ENCODE measurements at places on chromosomes 11 and 22. TPM values are rescaled to one million over a fixed set of nuclear protein-coding genes. Genes with fewer than 3 reads are reported as not detected.

GAL3ST1 gene
- 2.1 TPM for total RNA-seq

GRCh38 chr11:11985016-11985715, 23.3 kb downstream of the DKK3 start:
- DNase-seq: peak; percentile 42

EHF gene
- 1.4 TPM for total RNA-seq

DNA sequence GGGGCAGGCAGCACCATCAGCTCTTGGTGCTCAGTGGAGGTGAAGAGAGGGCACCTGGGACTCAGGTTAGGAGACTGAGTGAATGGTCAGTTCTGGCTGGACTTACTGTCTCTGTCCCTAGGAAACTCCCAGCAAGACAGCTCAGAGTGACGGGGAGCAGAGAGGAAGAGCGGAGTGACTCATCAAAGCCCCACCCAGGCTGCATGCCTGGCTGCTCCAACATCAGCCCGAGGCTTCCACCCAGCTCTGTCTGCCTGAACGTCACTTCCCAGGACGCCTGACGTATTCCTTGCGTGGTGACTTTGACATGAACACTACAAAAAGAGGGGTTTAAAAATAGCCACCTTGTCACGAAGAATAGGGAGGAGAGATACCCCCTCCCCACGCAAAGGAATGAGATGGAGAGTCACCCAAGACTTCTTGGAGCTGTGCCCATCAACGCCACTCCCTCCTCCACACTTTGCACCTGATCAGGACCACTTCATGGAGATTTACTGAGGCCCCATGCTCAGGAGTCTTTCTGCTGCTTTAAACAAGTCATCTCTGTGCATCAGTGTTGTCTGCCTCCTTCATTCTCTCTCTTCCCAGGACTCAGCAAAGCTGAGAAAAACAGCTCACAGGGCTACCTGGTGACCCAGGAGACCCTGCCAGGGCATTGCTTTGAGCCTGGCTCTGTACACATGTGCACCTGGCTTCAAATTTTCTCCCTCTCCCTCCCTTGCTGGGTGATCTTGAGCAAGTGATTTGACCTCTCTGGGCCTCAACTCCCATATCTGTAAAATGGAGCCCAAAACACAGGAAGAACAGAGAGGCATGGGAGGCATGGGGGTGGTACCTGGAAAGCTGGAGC, 83.1 kb downstream of the MN1 start:
- peak; percentile 92 for DNase-seq

DNA sequence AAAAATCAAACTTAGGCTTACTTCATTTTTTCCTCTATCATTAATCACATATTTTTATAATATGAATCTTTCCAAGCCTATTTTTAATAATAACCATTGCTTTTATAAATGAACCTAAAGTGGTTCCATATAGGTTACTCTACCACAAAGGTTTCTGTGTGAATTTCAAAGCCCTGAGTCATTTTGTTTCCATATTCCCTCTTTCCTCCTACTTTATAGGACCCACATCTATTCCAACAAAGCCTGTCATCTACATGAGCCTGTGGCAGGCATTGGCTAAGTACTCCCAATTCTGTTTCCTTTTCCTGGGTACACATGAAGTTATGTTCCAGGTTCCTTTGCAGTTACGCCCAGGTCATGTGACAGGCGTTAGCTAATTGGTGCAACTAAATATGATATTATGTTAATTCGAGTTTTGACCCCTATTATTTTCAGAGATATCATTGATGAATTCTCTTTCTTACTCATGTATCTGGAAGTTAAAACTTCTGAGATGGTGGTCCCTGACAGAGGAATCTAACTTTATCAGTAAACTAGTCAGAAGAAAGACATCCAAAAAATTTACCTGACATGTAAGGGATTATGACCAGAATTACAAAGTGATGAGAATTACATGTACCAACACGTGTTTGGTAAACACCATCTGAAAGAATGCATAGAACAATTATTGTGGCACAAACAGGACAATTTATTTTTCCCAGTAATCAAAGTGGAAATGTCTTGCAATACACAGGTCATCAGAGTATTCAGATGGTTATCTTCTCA, 1264.0 kb upstream of the CNTN5 start:
- DNase-seq: no peak

LRRC51 gene
- total RNA-seq: 3.2 TPM

DNA sequence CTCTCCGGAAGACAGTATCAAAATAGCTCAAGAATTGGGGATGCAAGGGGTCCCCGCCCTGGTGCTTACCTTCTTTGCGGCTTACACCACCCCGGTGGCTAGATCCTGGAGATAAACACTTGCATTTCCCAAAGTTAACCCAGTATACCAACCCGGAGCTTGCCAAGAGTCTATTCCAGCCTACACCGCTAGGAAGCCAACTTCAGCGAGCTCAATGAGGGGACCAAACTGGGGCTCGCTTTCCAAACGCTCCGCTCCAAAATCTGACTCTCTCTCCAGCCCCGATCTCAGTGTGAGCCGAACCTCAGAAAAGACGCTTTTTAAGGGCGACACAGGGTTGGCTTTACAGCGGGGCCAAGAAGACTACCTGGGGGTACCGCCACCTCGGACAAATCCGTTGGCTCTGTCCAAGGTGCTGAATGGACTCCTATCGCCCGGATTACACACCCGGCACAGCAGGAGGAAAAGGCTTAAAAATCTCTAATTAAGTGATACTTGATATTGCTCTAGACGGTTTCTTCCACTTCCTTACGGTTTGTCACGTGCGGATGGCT, 20.1 kb upstream of the BDNF start:
- no peak for DNase-seq

DNA sequence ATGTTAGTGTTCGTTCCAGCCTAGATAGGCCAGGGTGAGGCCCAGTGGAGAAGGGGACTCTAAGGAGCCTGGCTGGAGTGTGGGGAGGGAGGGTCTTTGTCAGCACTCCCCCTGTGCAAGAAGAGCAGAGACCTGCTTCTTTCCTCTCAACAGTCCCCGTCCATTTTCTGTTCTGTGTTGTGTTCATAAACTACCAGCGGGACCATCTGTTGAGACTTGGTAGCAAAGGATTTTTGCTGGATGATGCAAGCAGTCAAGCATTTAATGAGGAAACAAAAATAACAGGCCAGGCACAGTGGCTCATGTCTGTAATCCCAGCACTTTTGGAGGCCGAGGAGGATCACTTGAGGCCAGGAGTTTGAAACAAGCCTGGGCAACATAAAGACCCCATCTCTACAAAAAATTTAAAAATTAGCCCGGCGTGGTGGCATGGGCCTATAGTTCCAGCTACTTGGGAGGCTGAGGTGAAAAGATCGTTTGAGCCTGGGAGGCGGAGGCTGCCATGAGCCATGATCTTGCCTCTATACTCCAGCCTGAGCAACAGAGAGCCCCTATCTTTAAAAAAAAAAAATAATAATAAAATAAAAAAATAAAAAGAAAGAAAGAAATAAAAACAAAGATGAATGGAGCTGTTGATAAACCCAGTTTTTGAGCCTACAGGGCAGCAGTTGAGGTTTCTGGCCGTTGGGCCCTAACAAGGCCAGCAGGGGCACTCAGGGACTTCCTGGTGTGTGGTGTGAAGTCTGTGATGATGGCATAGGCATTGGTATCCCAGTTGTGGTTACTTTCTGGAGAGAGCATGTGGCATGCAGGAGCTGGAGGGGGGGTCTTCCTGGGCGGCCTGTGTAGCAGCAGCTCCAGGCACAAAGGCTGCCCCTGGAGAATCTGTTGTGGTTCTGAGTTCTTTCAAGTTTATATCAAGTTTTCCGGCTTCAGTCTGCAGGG, 1.7 kb upstream of the TXNRD2 start:
- DNase-seq: peak; percentile 81

DNA sequence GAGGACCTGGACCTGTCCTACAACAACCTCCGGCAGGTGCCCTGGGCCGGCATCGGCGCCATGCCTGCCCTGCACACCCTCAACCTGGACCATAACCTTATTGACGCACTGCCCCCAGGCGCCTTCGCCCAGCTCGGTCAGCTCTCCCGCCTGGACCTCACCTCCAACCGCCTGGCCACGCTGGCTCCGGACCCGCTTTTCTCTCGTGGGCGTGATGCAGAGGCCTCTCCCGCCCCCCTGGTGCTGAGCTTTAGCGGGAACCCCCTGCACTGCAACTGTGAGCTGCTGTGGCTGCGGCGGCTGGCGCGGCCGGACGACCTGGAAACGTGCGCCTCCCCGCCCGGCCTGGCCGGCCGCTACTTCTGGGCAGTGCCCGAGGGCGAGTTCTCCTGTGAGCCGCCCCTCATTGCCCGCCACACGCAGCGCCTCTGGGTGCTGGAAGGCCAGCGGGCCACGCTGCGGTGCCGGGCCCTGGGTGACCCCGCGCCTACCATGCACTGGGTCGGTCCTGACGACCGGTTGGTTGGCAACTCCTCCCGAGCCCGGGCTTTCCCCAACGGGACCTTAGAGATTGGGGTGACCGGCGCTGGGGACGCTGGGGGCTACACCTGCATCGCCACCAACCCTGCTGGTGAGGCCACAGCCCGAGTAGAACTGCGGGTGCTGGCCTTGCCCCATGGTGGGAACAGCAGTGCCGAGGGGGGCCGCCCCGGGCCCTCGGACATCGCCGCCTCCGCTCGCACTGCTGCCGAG, 1.5 kb downstream of the LRFN4 start:
- peak; percentile 68 for DNase-seq

PRODH gene
- total RNA-seq: 3.6 TPM

DNA sequence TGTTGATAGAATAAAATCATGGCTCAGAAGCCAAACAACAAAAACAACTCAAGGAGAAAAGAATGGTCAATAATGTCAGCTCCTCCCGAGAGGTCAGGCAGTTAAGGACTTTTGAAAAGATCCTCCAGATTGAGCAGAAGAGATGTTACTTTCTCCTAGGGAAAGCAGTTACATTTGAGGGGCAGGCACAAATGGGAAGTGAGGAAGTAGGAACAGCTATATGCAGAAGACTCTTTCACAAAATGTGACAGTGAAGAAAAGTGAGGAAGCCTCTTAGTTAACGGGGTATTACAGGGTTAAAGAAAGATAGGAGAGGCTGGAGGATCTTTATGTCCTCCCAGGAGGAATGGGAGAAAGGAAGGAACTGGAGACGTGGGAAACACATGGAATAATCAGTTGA, 3.4 kb downstream of the DCHS1 start:
- no peak for DNase-seq

SPON1 gene
- total RNA-seq: 32.1 TPM

NUCB2 gene
- 39.2 TPM for total RNA-seq

DNA sequence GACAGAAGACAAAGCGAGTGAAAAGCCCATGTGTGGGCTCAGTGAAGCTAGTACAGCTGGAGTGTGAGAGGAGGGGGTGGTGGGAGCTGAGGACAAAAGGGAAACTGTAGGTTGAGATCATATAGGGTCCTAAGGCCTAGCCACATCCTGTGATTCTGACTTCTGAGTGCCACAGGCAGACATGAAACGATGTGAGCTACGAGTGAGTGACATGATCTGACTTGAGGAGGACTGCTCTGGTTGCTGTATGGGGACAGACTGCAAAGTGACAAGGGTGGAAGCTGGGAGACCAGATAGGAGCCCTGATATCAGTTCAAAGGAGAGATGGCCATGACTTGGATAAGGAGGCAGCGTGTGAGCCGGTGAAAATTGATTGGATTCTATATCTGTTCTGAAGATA, 85.4 kb downstream of the MICAL2 start:
- no peak for DNase-seq

- DNase-seq: no peak
These were observed 346.6 kb downstream of the AASDHPPT start for GRCh38 chr11:106424111-106424510.

DNA sequence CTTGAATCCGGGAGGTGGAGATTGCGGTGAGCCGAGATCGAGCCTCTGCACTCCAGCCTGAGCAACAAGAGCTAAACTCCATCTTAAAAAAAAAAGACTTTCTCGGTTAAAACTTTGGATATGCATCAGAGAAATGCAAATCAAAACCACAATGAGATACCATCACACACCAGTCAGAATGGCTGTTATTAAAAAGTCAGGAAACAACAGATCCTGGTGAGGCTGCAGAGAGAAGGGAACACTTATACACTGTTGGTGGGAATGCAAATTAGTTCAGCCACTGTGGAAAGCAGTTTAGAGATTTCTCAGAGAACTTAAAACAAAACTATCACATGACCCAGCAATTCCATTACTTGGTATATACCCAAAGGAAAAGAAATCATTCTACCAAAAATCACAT, 619.4 kb upstream of the KIRREL3 start:
- DNase-seq: no peak

VPREB3 gene
- total RNA-seq: not detected

PHF21B gene
- not detected for total RNA-seq

DNA sequence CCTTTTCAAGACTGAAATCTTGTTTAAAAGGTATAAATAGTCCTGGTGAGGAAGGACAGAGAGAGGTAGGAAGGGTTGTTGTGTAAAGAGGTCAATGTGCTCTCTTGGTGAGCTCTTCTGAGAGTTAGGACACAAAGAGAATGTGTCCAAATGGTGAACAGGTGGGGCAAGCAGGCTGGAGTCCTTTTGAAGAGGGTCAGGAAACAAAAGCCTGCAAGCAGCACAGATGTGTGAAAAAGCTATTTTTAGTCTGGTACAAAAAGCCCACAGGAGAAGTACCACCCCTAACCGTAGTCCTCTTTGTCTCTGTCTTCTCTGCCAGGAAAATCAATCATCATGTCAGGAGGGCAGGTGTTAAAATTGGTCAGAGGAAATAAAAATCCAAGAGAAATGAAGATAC, 54.4 kb upstream of the SYN3 start:
- no peak for DNase-seq

TRPC6 gene
- total RNA-seq: 8.7 TPM

POU2AF1 gene
- not detected for total RNA-seq

DNA sequence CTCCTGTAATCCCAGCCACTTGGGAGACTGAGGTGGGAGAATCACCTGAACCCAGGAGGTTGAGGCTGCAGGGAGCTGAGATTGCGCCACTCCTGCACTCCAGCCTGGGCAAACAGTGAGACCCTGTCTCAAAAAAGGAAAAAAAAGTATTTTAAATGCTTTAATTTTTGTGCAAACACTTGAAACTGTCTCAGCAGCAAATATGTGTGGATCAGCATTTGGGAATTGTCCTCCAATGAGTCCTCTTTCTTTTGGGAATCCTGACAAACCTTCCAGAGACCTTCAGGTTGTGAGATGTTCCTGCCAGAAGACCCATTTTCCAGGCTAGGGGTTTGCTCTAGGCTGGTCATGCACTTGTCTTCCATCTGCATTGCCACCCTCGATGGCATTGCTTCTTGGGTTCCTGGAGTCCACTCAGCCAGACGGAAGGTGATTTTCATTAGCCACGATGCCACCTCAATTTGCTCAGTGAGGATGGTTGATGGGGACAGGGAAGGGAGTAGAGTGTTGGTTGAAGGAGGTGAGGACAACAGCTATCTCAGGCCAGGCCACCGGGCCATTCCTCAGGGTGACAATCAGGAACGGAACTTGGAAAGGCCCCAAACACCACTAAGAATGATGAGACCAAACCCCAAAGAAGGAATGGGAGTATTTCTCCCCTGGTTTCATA, 55.4 kb downstream of the ST14 start:
- DNase-seq: no peak

CCDC116 gene
- 2.5 TPM for total RNA-seq

Measured in sigmoid colon (tissue), 7 donors.